Hypothalamus (tissue), 51 donors: ENCODE measurements at places on chromosomes 3 and 15.

GRCh38 chr15:29331071-29331470 lies 61.4 kb upstream of the NSMCE3 start:
- DNase-seq = no peak

- DNase-seq = no peak
These were observed 113.1 kb downstream of the TPRA1 start for GRCh38 chr3:127477396-127477795.

DNA sequence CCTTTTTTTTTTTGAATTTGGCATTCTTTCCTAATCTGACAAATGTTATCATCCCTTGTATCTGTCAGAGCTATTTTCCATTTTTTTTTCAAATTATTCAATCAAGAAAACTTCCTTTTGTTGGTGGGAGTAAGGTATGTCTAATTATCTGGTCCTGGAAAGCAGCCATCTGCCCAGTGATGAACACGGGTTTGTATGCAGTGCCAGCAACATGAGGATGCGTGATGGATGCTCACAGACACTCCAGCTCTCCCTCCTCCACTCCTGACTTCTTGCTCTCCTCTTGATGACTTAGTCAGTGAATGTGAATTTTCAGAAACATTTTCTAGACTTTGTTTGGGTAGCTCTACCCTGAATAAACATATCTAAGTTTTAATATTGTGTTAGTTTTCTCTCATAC lies 79.2 kb downstream of the IL1RAP start:
- no peak for DNase-seq

- no peak for DNase-seq
These were observed 165.6 kb downstream of the GMNC start for GRCh38 chr3:190696777-190697501.

DNA sequence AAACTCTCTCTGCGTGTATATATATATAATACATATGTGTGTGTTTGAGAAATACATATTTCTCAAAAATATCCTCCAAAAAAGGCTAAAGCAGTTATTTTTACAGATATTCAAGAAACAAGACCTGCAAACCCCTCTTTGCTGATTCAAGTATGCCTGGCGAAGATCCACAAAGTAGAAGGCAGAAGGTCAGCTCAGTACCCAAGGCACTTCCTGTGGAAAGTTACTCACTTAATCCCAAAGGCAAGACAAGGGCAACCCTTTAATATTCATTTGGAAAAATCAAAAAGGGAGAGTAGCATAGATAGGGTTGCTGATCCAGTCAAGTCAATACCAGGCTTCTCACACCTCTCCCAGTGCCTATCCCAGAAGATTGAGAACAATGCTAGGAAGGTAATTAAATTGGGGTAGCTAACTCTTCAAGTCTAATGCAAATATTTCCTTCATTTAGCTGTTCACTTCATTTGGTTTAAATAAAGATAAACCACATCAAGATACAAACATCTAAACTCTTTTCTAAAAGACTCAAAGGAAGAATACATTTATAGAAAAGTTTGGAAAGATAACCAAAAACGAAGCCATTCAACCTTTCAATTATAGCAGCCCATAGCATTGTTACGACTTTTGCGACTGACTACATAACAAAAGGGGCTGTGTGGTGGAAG lies 7.2 kb downstream of the COX17 start:
- no peak for DNase-seq

DNA sequence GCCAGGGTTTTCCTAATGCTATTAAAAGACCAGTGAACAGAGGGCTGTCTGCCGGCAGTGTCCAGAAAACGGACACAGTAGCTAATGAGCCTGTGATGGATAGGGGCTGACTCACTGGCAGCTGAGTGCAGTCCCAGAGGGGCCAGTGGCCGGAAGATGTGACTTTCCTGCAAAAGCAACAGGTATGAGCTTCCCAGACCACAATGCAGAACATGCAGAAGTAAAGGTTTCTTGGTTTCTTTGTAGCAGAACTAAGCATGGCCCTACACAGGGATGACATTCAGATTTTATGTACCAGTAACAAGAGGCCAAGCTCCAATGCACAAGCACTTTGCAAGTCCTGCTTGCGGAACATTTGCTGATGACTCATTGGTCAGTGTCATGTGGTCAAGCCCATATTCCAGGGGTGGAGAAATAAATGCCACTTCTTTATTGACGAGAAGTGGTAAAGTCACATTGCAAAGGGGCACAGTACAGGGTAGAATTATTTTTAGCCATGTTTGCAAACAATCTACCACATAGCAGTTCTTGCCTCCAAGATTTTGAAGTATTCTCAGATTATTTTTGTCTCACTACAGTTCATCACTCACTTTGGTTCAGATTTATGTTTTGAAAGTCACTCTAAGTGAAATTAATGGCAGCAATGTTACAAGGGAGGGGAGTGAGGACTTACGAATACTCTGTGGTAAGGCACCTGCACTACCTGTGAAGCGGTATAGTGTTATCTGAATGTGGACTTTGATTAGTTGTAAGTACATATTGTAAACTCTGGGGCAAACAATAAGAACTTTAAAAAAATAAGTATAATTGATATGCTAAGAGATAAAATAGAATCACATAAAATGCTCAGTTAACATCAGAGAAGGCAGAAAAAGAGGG lies 263.3 kb downstream of the ABHD5 start:
- DNase-seq = no peak

DNA sequence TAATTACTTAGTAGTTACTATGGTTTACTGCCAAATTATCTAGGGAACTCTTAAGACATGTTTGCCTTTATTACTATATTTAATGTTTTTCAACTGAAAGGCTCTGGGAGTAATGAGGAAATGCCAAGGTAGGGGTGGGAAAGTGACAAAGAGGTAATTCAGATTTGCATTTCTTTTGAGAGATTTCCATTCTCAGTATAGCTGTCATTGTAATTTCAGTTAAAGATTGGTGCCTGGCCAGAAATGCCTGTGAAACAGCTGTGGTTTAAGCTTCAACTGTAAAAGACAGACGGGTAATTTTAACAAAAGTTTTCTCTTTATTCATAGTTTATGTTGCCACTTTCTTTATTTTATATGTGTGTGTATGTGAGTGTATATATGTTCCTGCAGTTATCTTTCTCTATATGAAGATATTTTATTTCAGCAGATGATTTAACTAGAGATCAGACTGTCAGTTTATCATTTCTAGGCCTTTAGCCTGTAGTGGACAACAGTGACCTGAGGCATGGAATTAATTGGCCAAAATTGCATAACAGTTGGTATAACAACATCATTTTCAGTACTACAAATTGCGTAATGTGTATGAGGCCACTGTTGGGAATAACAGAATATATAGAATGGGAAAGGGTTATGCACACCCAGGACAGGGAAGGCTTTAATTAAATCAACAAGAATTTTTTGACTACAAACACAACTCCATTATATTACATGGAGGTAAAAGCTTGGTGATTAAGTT lies 119.0 kb downstream of the BBX start:
- DNase-seq = no peak

DNA sequence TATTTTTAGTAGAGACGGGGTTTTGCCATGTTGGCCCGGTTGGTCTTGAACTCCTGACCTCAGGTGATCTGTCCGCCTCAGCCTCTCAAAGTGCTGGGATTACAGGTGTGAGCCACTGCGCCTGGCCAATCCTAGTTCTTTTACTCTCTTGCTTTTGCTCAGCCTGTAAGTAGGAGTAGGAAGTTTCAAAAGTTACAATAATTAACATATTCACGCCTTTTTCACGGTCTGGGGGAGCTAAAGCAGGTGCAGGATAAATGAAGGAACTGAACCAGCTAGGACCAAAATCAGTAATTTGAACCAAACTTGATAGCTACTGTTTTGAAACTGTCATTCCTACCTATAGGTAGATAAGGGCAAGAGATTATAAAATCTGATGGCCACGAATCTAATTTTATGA lies 98.5 kb downstream of the CACNA1D start:
- DNase-seq = no peak

DNA sequence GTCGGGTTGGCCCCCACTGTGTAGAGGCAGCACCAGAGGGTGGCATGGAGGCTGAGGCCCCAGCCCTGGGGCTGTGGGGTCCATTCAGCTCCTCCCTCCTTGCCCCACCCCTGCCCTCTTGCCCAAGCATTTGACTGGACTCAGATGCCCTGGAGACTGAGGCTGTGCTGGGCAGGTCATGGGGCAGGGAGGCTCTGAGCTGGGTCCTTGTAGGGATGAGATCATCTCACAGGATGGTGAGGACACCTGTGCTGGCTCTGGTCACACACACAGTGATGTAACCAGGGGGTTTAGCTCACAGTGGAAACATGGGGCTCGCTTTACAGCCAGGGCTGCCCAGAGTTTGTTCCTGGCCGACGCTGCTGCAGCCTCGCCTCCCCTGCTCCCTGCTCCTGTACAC lies 17.8 kb downstream of the ALPK3 start:
- DNase-seq = no peak

GRCh38 chr15:70487387-70487740 lies 276.0 kb downstream of the UACA start:
- no peak for DNase-seq

- no peak for DNase-seq
These were observed 1000.4 kb downstream of the FHIT start for GRCh38 chr3:60250810-60251209.

DNA sequence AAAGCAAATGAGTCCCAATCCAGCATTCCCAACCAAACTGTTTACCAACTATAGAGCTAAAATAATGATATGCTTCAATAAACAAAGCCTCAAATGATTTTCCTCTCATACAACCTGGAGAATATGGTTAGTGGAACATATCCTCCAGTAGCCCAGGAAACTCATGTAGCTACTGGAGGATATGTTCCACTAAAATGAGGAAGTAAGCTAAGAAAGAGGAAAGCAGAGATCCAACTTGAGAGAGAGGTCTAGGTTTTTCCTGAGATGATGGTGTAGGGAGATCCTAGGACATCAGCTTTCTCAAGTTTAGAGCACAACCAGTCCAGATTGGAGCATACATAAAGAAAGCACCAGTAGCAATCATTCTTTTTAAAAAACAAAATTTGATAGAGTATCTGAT lies 44.6 kb upstream of the SLC4A7 start:
- DNase-seq = no peak

DNA sequence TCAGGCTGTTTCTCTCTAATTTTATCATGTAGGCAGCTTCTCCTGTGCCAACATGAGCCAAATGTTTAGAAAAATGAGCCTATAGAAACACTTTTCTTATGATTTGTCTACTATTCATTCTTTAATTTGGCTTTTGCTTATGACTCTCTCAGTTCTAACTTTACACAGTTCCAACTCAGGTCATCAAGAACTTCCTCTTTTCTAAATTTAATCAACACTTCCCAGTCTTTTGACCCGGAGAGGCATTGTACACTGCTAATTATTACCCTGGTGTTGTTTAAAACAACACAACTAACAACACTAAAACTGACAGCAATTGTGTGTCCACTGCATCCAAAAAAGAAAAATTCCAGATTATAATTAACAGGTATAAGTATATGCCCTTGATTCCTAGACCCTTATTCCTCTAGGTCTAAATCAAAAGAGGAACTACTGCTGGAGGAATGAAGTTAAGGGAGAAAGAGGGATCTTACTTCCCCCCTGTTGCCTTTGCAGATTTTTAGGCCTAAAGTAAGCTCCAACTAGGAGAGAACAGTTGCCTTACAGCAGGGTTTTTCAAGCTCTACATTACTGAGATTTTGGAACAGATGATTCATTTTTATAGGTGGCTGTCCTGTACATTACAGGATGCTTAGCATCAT lies 332.2 kb upstream of the GOLIM4 start:
- no peak for DNase-seq

DNA sequence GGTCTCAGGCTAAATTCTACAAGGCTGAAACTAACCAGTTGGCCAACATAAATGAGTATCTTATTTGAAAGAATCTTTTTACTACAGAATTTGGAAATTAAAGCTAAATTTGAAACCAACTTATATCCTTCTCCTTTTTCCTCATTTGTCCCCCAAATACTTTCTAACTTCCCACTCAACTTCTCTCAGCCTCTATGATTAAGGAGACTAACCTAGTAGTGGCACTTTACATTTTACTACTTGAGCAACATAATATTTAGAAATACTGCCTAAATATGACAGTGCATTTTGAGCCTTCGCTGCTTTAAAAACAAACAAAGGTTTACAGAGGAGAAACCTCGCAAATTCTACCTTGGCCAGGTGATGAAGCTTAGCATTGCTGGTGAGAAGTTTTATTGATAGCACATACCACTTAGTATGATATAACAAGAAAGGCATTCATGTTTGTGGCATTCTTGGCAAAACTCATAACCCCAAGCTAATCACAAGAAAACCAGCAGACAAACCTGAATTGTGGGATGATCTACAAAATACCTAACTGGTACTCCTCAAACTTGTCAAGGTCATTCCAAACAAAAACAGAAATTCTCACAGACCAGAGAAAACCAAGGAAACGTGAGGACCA lies 432.1 kb upstream of the CFAP20DC start:
- no peak for DNase-seq

DNA sequence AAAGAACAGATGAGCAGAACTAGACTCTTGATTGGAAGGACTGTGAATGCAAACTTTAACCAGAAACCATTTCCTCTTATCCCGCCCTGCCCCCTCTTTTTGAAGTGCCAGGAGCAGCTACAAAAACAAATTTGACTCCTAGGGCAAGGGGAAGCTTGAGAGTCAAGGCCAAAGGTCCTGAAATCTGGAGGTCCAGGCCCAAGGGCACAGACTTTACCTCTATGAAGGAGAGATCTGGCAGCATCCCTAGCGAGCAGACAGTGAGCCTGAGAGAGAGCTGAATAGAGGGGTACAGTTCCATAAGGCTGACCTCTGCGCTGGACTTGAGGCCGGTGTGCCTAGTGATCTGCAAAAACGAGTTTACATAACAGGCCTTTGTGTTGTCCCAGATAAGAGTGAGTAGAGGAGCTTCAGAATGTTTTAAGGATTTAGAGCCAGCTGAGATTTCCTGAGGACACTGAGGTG lies 5.1 kb downstream of the RAB43 start:
- no peak for DNase-seq
